T-helper 9 cell (primary cell): ENCODE measurements at places on chromosomes 4 and X.

DNA sequence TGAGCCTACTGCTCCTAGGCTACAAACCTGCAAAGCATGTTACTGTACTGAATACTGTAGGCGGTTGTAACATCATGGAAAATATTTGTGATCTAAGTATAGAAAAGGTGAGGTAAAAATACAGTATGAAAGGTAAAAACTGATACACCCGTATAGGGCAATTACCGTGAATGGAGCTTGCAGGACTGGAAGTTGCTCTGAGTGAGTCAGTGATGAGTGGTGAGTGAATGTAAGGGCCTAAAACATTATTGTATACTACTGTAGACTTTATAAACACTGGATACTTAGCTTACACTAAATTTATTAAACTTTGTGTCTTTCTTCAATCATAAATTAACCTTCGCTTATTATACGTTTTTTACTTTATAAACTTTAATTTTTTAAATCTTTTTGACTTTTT lies 3.7 kb downstream of the KIF4A start:
- DNase-seq: no peak

GRCh38 chrX:250965-251364 lies 30.2 kb upstream of the PLCXD1 start:
- DNase-seq: no peak

DNA sequence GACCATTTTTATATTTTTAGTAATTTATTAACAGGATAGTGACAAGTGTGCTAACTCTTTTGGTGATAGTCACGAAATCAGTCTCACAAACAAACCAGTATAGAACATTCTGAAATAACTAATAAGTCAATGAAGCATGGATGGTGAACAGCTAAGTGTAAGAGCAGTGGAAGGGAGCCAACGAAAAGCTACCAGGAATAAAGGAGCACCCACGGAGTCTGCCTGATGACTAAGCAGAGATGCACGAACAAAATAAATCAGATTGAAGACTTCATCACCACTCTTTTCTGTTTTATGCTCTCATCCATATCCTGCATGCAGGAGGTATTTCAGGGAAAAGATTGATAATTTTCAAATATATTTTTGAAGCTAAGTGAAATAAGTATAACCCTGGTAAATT lies 891.1 kb upstream of the HS3ST1 start:
- no peak for DNase-seq

DNA sequence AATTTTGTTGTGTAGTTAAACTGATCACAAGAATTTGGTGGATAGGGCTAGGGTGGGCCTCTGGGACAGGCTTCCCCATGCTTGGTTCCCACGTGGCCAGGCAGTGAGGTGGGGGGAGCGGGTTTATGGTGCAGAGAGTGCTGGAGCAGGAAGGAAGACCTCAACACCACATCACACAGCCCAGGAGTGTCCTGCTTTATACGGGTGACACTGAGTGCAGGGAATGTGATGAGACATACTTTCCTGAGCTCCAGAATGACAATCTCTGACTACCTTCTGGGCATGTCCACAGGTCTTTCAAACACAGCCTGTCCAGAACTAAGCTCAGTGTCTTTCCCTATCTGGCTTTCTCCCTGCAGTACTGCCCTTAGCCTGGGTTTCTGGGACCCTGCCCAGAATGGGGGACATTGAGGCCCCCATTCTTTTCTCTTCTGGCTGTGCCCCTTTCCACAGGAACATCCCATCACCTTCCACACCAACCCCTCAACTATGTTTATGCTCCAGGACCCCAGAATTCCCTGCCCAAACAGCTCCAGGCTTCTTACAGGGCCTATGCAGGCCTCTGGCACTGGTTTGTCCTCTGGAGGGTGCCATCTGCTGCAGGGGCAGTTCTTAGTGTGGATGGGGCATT lies 36.5 kb upstream of the RASL11B start:
- DNase-seq: no peak

DNA sequence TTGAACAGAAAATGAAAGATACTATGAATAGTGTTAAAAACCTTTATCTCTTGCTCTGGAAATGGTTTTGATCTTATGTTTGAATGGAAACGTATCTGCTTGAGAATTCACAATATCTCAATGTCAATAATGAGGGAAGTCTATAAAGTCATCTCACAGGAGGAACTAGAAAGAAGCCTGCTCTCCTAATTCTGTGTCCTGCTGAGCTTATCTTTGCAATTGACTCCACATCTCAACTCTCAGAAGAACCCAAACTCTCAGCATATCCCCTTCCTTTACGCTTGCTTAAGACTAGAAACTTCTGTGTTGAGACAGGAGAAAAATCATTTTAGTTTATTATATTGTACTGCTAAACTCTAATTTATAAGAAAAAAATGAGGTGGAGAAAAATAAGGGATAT lies 8.3 kb upstream of the PF4V1 start:
- DNase-seq: no peak

GRCh38 chr4:40871695-40872250 lies 122.0 kb downstream of the NSUN7 start:
- no peak for DNase-seq

- no peak for DNase-seq
These were observed 174.0 kb upstream of the PRPS2 start for GRCh38 chrX:12617241-12617640.
